RPMI8226 (cell line): ENCODE measurements at places on chromosomes 4 and X.

- DNase-seq: no peak
Measured at GRCh38 chr4:174628191-174628590, 105.9 kb upstream of the HPGD start.

GRCh38 chrX:150508451-150509367 is 59.7 kb upstream of the MTM1 start:
- no peak for DNase-seq

GRCh38 chrX:155997436-155997835 is at the start of gene IL9R:
Gene IL9R, plus strand, starts transcription at chrX:155997696. Its CDS starts 64 bp downstream, at chrX:155997760.
- DNase-seq: no peak

GRCh38 chr4:186137196-186137794 is 32.8 kb downstream of the FAM149A start:
- peak; percentile 11 for DNase-seq

GRCh38 chr4:87009095-87009648 is 74.4 kb downstream of the AFF1 start:
- DNase-seq: peak; percentile 47

GRCh38 chr4:38730830-38731646 is 51.8 kb downstream of the TLR10 start:
- peak; percentile 70 for DNase-seq

GRCh38 chr4:5028480-5028879 is 9.2 kb upstream of the CYTL1 start:
- DNase-seq: no peak

DNA sequence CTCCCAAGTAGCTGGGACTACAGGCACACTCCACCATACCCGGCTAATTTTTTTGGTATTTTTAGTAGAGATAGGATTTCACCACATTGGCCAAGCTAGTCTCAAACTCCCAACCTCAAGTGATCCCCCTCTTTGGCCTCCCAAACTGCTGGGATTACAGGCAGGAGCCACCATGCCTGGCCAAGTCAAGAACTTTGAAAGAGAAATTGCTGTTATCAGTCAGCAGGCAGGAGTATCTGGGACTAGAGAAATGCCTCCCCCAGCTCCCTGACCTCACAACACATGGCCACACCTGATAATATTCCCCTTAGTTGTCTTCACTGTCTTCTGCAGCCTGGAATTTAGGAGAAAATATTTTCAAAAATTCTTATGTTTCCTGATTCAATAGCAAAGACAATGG is 7.4 kb downstream of the TXK start:
- no peak for DNase-seq

- no peak for DNase-seq
Measured at GRCh38 chr4:40232610-40233009, 35.8 kb downstream of the RHOH start.

GRCh38 chr4:184142121-184143000 is 75.3 kb downstream of the ENPP6 start:
- no peak for DNase-seq

DNA sequence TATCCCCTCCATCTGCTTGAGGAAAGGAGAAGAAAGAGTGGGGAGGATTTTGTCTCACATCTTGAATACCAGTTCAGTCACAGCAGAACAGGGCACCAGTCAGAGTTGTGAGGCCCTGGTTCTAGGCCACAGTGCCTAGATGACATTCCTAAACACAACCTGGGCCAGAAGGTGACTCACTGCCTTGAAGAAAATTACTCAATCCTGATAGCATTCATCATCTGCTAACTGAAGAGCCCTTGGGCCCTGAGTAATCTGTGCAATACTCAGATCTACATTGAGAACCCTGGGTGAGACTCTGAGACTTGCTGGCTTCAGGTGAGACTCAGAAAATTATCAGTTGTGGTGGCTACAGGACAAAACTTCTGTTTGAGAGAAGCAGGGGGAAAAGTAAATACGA is 20.5 kb upstream of the PRR32 start:
- DNase-seq: no peak

DNA sequence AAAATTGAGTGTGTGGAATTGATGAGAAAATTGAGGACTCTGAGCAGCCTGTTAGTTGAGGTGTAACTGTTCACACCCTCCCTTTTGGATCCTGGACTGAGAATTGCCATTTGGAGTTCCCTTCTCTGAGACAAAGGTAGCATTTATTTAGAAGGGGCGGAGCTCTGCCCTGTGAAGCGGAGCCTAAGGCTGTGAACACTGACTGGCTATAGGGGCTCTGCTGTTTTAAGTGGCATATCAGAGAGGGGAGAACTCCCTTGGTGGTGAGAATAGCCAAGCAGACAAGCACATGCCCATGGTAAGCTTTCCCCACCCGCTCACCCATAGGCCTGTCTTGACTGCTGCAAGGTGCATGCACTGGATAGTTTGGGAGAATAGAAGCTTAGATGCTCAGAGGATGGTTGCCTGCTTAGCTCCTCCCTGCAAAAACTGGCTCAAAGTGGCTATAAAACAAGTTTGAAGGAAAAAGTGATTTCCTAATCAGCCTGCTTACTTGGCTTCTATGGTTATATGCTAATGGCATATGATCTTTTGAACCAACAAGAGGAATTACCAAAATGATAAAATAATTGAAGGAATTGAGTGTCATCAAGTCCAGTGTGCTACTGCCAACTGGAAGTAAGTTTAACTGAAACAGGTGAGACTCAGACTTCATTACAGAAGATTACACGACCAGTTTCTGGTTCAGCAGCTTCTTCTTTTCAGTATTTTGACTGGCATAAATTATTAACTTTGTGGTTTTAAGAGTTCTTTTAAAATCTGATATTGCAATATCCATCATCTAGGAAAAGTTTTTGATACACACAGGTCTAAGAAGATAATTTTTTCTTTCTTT is 108.4 kb downstream of the AFF1 start:
- DNase-seq: no peak

GRCh38 chr4:120218981-120219380 is 152.3 kb upstream of the MAD2L1 start:
- DNase-seq: no peak

- DNase-seq: no peak
Measured at GRCh38 chr4:4216648-4217047, 10.1 kb downstream of the OTOP1 start.

DNA sequence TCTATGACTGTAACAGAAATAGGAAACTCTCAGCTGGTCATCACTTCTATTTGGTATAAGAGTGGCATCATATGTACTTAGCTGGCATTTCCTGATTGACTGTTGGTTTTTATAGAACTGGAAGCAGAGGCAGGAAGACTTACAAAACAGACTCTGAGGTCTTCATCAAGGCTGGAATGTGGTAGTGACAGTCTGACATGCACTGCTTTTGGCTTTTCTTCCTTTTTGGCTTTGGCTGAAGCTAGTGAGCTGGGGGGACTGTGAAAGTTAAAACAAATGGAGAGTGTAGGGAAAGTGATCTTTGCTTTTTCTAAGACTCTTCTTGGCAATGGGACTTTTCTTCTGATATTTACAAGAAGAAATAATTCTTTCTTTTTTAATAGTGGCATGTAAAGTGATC is 121.1 kb upstream of the SLC4A4 start:
- no peak for DNase-seq
